ENCODE measurements at places on chromosomes 11 and 22.

DNA sequence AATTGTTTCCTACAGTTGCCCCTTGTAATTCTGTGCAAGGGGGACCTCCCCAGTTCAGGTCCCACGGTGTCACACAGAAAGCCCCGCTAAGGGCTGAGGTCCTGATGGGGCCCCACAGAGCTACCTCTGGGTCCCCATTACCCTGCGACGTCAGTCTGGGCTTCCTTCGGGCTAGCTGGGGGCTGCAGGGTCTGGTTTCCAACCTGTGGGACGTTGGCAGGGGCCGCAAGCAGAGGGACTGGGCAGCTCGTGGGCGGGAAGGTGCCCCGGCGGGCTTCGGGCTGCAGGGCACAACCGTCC is 698 bp downstream of the SLC37A4 start:
- DNase-seq, result no peak

- DNase-seq, result no peak
Observed at GRCh38 chr22:46000081-46001027, 23.4 kb upstream of the WNT7B start.

DNA sequence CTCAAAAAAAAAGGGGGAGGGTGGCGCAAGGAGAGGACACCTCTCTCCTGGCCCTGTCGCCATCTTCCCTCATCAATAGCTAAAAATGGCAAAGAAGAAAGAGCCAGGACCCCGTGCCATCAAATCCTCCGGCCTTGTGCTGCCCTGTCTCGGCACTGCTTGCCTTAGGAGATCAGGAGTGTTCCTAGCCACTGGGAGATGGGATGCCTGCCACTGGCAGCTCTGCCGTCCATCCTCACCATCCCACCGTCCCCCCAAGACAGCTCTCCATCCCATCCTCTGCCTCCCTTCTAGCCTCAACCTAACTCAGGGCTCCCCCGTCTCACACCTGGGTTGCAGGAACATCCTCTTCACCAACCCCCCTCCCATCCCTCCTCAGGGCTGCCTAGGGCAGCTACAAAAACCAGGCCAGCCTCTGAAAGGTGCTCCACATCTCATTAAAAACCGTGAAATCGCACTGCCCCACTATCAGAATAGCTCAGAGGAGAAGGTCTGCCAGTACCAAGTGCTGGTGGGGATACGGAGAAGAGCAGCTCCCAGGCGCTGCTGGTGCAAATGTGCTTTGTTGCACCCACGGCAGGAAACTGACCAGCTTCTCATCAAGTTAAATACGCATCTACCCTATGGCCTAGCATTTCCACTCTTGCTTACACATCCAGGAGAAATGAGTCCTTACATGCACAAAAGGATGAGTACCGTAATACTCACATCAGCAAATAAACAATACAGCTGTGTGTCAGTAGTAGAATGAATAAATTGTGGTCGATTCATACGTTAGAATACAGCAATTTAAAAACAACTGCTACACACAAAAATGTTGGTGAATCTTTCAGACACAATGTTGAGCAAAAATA is 31.7 kb upstream of the GCAT start:
- no peak for DNase-seq

- no peak for DNase-seq
Observed at GRCh38 chr11:105357146-105357545, 217.6 kb upstream of the CARD18 start.

- DNase-seq, result no peak
Observed at GRCh38 chr11:125233736-125234275, 69.3 kb downstream of the PKNOX2 start.

DNA sequence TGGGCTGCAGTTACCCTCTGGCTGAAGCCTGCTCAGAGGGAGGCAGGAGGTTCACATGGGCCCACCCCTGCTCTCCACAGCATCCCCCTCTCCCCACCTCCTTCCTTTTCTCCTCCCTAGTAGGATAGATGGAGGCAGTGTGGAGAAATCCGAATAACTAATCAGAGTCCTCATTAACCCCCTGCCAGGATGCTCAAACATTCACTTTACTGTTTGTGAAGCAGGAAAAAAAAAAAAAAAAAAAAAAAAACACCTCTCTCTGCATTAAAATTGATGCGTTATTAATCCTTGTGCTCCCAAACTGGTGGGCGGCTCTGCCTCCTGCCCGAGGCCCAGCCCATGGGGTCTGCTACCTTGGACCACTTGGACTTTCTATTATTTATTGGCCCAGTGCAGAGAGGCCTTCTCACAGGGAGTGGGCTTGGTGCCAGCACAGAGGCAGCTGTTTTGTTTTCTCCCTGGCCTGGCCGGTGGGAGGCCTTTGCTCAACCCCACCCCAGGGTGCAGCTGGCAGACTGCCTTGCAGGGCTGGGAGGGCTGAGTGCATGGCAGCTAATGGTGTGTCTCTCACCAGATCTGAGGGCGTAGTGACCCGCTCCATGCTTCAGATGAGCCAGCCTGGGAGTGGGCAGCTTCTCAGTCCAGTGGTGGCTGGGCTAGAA is 150.7 kb downstream of the PKNOX2 start:
- no peak for DNase-seq

DNA sequence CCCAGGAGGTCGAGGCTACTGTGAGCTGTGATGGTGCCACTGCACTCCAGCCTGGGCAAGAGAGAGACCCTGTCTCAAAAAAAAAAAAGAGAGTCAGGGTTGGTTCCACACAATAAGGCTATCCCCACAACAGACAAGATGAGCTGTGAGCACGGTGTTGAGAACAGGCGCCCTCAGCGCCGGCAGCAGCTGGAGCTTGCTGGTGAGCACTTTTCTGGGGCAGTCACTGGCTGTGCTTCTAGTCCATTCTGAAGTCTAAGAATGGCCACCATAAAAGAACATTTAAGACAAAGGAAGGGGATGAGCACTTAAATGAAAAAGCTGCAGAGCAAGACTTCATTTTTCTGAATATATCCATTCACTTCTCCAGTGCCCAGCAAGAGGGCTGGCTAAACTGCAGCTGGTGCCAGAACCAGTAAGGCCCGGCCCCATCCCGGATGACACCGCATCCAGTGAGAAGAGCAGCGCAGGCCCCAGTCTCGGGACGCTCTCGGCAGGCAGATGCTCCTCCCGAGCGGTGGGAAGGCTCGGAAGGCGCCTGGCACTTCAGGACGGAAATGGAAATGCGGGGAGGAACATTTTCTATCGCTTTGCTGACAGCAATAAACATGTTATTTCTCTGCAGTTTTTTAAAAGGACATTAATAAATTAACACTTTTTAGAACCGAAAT is 12.2 kb downstream of the TUBGCP6 start:
- DNase-seq, result no peak

GRCh38 chr11:58513747-58514367 is 6.0 kb upstream of the OR5B21 start:
- no peak for DNase-seq

- no peak for DNase-seq
Observed at GRCh38 chr11:82924522-82925224, 23.1 kb downstream of the DDIAS start.

GRCh38 chr11:65857500-65857852 is 504 bp downstream of the CFL1 start:
- DNase-seq, result peak; percentile 79

DNA sequence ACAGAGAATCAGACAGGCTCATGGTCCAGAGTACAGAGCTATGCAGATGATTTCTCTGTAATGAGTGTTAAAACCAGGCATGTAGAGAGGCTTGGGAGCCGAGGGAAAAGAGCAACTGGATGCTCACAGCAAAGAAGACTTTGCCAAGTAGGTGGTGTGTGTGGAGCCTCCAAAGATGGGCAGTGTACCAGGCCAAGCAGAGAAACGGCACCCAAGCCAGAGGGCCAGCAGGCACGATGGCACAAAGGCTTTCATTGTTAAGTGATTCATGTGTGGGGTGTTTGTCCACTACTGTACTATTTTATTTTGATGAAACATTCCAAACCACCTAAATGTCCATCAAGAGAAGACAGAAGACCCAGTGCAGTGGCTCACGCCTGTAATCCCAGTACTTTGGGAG is 11.1 kb downstream of the RANGAP1 start:
- DNase-seq, result no peak

DNA sequence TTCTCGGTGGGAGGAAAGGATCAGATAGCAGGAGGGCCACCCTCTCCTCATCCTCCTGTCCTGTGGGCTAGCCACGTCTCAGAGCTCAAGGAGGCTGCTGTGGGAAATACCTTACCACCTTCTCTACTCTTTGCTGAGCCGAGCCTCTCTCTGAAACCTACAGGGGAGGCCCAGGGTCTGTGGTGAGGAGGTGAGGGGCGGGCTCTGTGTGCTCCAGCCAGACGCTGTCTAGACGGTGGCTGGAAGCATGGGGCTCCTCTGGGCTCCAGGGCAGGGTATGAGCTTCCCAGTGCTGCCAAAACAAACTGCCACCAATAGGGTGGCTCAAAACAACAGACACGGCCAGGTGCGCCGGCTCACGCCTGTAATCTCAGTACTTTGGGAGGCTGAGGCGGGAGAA is 5.5 kb upstream of the TMPRSS6 start:
- DNase-seq, result no peak

GRCh38 chr11:78429660-78430059 is 12.0 kb upstream of the GAB2 start:
- DNase-seq, result no peak

DNA sequence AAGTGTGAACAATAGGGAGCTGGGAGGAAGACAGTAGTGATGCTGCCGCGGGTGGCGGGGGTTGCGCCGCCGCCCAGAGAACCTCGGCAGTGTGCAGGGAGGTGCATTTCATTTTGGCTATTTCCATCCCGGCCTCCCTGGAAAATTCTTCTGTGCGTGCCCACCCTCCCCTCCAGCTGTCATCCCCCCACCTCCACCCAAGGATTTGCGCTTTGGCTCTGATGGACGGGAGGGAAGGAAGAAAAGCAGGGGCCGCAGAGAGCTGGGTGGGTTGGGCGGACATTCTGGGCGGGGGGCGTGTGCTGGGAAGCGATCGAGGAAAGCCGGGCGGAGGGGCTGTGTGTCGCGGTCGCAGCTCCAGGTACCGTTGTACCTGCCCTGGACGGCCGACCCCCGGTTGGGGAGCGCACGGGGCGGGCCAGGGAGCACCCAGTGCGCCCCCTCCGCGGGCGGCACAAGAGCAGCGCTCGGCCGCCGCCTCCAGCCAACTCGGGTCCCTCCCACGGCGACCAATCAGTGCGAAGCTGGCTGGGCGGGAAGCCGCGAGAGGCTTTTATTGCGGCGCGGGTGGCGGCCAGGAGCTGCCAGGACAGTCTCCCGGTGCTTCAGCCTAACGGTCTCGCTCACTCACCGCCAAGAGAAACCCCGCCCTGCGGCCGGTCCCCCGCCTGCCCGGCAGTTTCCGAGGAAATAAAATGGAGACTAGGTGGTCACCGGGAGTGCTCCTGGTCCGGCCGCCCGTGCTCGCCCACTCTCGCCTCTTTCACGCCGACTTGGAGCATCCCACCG is 1.6 kb downstream of the NCAM1 start:
- DNase-seq, result no peak

DNA sequence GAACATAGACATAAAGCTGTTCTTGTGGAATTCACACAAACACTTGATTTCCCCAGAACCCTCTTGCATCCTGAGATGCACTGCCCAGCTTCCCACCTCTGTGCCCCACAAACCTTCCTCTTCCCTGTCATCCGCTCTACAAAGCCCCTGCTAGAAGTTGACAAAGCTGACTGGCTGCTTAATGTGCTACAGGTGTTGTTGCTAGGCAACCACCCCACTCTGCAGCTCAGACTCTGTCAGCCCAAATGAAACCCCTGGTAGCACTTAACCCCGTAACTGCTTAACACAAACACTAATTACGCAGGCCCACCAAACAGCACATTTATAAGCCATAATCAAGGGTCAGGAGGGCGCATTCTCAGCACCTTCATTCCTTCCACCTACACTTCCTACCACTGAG is 172.0 kb upstream of the CADM1 start:
- no peak for DNase-seq

- DNase-seq, result no peak
Observed at GRCh38 chr11:108929241-108929640, 264.4 kb downstream of the DDX10 start.

- peak; percentile 27 for DNase-seq
Observed at GRCh38 chr22:29138556-29139305, 65.9 kb downstream of the KREMEN1 start.

GRCh38 chr11:5891216-5891800 is 1.7 kb upstream of the OR52E5 start:
- no peak for DNase-seq

DNA sequence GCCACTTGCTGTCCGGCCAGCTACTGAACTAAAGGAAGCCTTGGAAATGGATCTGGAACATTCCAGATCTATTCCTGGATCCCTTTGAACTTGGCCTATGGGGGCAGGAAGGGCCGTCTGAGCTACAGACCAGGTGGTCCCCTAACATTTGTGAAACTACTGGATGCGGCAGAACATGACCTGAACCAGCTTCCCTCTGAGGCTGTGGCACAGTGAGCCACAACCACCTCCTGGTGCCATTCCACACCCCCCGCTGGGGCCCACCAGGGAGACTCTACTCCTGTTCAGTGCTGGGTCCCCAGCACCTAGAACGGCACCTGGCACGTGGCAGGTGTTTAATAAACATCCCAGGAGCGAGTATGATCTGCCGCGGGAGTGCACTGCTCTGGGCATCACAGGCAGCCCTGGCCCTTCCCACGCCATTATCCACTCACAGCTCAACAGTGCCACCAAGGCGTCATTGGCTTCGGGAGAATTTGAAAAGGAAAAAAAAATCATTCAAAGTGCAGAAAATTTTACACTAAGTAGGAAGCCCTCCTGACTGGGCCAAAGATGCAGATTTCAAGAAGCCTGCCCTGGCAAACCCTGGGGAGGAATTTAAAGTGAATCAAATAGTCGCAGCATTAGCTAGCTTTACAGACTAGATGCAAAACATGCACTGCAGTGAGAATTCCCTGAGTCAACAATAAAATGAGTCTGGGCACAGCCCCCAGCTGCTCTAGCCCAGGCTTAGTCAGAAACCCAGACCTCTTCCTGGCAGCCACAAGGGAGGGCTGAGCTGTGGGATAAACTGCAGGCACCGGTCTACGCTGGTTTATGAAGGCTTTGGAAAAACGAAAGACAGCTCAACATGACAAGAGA is 14.3 kb upstream of the EFCAB6 start:
- no peak for DNase-seq

GRCh38 chr11:68396516-68396915 is 64.0 kb upstream of the PPP6R3 start:
- no peak for DNase-seq

DNA sequence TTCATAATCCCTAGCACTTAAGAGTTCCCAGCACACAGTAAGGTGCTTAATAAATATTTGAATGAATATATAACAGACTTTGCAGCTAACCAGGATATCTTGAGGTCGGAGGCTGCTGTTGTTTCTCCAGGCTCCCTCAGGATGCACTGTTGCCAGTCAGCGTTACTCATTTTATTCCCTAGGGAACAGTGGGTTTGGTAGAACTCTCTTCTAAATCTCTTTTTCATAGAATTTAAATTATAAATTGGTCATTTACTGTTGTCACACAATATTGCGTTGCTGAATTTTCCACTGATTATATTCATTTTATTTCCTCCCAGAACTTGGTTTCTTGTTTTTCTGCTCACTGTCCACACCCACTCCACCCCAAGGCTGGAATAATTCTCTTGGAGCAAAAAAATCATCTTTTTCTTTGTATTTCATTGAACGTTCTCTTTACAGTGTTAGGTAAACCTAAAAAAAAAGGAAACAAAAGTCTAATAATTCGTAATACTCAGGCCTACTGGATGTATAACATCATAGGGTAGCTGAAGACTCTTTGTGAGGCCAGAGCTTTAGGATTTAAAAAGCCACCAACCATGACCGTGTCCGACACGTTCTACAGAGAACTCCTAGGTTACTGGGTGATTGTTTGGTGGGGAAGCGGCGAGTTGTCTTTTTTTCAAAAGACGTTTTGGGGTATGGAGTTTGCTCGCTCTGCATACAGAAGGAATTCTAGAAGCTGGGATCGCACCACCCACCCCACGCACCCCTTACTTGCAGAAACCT is 766 bp upstream of the CAPRIN1 start:
- no peak for DNase-seq

GRCh38 chr11:64535811-64536210 is 55.2 kb upstream of the SLC22A12 start:
- no peak for DNase-seq

All from activated CD8-positive, alpha-beta memory T cell treated with anti-CD3 and anti-CD28 coated beads, Interleukin-2, amount 10 ng/mL, durations not matched to agents 7 days and 5 days (primary cell).